NCI-H526 treated with DMSO at 0.1 percent for 48 hours (cell line): ENCODE measurements at places on chromosomes 7 and 10.

- no peak for DNase-seq
Observed at GRCh38 chr10:88129013-88129412, 265.6 kb downstream of the PTEN start.

- DNase-seq = no peak
Observed at GRCh38 chr10:8853048-8853447, 798.6 kb downstream of the GATA3 start.

DNA sequence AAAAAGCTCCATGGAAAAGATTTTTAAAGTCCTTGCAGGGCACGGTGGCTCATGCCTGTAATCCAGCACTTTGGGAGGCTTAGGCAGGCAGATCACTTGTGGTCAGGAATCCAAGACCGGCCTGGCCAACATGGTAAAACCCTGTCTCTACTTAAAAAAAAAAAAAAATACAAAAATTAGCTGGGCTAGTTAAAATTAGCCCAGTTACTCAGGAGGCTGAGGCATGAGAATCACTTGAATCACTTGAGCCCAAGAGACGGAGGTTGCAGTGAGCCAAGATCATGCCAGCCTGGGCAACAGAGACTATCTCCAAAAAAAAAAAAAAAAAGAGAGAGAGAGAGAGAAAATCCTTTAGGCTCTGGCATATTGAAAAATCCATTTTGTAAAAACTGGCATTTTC lies 61.9 kb downstream of the CCDC6 start:
- no peak for DNase-seq

GRCh38 chr7:44279731-44280505 lies 45.5 kb downstream of the CAMK2B start:
- no peak for DNase-seq

GRCh38 chr7:78377532-78377931 lies 579.0 kb downstream of the PHTF2 start:
- no peak for DNase-seq

- peak; percentile 9 for DNase-seq
Observed at GRCh38 chr10:92712016-92712889, 22.5 kb downstream of the HHEX start.

DNA sequence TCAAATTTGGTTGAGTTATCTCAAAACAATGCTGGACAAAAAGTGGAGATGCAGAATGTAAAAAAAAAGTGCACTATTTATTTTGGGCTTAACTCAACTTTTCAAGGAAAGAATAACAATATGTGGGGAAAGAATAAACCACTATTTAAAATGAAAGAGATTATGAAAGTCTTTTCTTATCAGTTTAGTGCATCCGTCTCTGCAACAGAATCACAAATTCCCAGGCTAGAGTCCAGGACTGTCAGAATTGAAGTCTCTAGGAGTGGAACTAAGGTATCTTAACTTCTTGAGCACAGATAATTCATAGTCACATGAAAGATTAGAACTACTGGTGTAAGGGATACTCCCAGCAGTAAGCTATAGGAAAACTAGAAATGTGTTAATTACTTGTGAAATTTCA lies 1200.3 kb upstream of the LRRN3 start:
- DNase-seq = no peak

- no peak for DNase-seq
Observed at GRCh38 chr7:27515933-27516332, 146.8 kb downstream of the HIBADH start.

DNA sequence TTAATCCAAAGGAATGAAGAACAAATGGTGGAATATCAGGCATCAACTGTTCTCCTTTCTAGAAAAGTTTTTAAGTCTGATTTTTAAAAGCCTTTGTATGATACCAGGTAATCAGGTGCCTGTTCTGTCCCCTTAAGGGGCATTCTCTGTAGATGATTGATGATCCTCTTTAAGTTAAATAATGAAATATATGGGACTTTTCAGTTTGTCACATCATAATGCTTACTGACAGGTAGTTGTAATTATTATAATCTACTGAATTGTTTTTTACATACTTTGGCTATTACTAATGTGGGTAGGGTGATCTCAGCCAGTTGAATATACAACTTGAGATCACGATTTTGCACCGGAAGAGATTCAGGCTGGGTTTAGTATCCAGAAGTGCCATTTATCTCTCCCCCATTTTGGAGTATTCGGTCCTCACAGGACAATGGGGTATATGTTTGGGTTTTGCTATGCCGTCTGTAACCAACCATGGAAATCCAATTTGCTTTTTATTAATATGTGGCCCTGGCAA lies 330.2 kb downstream of the BICC1 start:
- no peak for DNase-seq

- no peak for DNase-seq
Observed at GRCh38 chr7:8147760-8148463, 114.1 kb downstream of the ICA1 start.

GRCh38 chr10:18437486-18437885 lies 213.9 kb downstream of the NSUN6 start:
- no peak for DNase-seq

GRCh38 chr7:110800984-110801383 lies 289.9 kb upstream of the LRRN3 start:
- DNase-seq = no peak

DNA sequence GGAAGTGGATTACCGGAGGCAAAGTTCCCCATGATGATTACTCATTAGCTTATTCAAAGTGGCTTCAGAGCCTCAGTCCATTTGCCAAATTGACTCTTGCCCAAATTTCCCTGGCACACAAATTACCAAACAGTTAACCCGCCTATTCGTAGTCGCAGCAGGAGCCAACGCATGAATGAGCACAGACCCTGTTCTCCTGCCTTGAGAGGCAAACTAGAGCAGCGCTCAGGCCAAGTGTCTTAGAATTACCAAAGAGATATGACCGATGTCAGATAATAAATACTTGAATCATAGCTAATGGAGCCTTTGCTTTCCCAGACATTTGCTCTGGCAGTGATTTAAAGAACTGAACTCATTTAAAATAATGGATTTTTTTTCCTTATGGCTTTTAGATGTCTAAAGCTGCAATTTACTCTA lies 64.9 kb downstream of the CTTNBP2 start:
- peak; percentile 64 for DNase-seq

DNA sequence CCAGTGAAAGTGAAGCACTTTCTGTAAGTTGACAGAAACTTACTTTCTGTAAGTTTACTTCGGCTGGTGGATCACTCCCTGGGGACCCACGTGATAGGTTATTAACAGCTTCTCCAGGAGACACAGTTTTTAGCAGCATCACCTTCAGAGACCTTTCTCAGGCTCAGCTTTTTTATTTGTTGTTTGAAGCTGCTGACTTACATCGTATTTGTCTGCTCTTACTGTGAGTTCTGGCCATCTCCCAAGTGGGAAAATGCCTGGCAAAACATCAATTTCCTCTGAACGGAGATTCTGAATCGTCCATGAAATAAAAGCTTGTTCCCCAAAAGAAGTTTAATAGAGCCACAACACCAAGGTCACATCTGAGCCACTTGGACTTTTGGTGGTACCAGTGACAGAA lies 178.7 kb upstream of the PODXL start:
- no peak for DNase-seq

DNA sequence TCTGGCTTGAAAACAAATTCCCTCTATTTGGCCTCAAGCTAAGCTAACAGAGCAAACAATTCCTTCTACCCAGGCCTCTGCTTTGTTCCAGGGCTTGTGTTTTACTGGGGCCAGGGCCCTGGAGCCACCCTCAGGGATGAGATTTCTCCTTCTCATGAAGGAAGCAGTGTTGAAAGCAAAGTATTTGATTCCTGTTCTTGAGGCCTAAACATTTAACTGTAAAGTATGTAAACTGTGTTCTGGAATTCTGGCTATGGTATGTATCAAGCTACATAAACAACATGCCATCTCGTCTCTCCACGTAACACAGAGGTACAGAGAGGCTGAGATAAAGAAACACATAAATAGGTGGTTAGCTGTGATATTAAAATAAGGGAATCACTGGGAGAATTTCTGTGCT lies 81.8 kb downstream of the HERPUD2 start:
- DNase-seq = peak; percentile 72

DNA sequence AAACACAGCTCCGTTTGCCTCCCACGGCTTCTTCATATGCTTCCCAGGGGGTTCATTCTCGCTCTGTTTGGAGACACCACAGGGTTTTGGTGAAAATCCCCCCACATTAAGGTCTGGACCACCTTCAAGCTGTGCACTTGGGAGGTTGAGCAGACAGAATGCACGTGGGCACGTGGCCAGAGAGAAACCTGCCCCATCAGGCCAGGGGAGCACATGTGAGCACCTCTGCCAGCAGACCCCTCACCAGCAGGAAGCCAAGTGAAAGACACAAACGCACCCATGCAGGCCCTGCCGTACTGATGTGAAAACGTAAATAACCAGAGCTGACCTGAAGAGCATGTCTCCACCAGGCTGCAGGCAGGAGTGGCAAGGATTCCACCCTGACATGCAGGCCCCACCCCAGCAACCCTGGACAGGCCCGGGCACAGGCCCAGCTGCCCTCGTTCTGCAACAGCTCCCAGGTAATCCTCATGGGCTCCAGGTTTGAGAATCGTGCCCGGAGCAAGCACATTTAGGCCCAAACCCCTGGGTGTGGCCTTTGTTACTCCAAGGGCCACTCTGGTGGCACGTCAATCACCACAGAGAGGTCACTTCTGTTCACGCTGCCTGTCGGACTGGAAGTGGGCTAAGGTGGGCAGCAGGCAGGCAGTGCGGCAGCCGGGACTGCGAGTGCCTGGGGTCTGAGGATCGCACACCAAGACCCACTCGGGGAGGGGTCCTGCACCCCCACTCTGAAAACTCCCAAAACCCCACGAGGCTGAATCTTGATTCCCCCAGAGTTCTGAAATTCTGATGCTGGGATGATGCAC lies 184.4 kb downstream of the PTPRN2 start:
- no peak for DNase-seq

DNA sequence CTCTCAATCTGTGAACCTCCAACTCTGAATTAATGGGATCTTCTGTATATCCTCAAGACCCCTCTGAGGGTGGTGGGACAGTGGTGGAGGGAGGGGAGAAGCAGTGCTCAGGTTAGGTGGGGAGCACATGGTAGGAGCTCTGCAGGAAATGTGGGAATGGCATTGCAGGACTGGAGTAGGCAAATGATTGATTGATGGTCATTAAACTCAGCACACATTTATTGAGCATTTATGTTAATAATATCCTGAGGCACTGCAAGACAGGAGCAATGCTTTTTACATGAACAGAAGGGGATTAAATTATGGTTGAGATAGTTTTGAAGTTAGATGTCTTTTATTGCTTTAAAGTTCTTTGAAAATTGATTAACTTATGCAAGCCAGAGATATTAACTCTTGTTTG lies 14.1 kb downstream of the BMPER start:
- DNase-seq = no peak

GRCh38 chr7:137687556-137688265 lies 159.1 kb downstream of the DGKI start:
- DNase-seq = no peak

DNA sequence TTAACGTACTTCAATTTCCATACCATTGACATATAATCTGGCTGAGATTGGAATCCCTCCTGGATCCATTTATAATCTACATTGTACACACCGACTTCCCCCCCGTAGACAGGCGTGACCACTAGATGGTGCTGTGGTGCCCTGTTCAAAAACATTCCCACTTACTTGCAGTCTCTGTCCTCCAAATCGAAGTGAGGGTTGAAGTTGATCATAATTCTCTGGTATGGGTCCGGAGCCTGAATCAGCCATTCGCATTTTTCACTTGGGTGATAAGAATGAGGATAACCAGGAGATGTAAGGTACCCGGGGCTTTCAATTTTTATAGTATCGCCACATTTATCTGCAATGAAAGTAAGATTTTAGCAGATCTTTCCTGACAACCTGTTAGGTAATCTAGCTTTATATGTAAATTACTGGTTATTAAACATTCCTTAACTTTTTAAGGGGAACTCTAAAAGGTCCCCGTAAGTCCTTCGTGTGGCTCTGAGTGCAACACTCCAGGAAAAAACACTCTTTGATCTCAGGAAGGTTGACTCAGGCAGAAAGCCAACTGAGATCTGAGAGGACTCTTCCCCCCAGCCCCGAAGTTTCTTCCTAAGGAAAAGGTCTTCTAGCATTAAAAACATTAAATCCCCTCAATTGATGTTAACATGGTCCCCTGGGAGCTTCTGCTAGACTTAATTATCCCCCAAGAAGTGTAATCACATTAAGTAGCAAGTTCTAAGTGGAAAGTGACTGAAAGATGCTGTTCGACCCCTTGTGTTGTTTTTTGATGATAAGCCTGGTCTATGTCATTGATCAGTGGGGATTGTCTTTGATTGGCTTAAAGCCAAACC lies 3.7 kb downstream of the NRP1 start:
- peak; percentile 59 for DNase-seq

DNA sequence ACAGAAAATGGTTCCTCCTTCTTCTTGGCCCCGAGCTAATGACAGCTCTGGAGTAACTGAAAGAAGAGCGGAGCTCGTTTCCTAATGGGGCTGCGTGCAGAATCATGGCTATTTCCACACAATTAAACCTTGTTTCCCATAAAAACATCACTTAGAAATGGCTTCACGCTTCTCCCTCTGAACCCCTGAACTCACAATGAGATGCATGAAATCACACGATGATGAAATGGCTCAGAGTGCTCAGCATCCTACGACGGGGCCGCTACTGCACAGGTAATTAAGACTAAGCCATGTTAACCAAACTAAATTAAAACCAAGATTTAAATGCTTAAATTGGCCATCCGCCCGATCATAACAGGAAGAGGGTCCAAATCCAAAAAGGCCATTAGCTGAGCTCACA lies 80.0 kb upstream of the DNAAF5 start:
- no peak for DNase-seq

GRCh38 chr7:11315666-11316258 lies 342.1 kb downstream of the PHF14 start:
- no peak for DNase-seq

GRCh38 chr7:122384528-122384927 lies 80.0 kb upstream of the FEZF1 start:
- DNase-seq = no peak

GRCh38 chr7:35285799-35286198 lies 31.9 kb upstream of the TBX20 start:
- DNase-seq = no peak

DNA sequence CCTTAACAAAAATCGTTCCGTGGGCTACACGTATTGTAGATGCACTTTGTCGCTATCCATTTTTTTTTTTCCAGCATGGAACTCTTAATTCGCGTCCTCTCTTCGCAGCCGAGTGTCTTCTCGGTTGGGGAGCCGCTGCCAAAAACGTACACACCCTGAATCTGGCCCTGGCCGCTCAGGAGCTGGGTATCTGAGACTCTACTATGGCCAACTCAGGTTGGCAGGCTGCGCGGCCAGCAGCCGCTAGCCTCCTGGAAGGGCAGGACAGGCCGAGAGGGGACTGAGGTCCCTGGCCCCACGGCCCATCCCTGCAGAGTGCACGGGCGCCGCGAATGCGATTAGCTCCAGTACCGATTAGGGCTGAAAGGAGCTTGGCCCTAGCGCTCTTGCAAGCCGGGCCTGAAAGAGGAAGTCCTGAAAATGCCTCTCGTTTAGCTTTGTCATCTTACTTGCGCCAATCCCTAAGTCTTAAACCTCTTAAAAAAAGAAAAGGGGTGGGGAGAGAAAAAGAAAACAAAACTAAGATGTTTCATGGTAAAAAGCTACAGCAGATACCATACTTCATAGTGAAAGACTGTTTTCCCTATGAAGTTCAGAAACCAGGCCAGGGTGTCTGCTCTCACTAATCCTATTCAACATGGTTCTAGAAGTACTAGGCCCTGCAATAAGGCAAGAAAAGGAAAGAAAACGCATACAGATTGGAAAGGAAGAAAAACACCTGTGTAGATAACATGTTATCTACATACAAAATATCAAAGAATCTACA lies 113.2 kb upstream of the RHEB start:
- no peak for DNase-seq

GRCh38 chr10:19817231-19817933 lies 1.1 kb downstream of the PLXDC2 start:
- no peak for DNase-seq
